HT1080 (cell line): ENCODE measurements at places on chromosomes 5 and 9. TPM values are rescaled to one million over a fixed set of nuclear protein-coding genes. Genes with fewer than 3 reads are reported as not detected.
A peak's percentile ranks its signal among the peaks of the same experiment; 100 is the strongest.

DNA sequence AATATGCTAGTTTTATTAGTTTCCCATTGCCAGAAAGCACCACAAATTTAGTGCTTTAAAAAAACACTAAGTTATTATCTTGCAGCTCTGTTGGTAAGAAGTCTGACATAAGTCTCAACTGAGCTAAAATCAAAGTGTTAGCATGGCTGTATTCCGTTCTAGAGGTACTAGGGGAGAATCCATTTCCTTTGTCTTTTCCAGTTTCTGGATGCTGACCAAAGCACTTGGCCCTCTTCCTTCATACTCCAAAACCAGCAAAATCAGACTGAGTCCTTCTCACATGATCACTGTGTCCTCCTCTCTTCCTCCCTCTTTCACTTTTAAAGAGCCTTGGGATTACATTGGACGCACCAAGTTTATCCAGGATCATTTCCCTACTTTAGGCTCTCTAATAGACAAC, 9.5 kb downstream of the CDH18 start:
- no peak for DNase-seq

DNA sequence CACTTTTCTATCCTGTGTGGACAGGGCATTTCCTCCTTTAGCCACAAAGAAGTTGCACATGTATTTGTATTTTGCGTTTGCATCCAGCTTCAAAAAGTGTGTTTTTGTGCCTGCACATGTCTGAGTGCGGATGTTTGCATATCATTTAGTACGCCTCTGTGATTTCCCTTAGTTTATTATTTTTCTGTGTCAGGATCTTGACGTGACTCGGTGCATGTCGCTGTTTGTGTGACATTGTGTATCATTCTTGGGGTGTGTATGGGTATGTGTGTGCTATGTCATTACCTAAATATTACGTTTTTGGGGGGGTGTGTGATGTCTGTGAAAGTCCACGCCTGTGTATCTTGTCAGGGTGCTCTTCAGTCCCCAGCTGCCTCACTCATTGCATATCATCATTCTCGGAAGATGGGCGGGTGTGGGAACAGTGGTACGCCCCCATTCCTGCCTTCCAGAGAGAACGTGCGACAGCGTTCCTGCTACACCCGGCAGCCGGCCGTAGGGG, 416 bp upstream of the PAIP2 start:
- no peak for DNase-seq

LHX6 gene
- total RNA-seq = 0.77 and 1.4 TPM in 2 replicates

DNA sequence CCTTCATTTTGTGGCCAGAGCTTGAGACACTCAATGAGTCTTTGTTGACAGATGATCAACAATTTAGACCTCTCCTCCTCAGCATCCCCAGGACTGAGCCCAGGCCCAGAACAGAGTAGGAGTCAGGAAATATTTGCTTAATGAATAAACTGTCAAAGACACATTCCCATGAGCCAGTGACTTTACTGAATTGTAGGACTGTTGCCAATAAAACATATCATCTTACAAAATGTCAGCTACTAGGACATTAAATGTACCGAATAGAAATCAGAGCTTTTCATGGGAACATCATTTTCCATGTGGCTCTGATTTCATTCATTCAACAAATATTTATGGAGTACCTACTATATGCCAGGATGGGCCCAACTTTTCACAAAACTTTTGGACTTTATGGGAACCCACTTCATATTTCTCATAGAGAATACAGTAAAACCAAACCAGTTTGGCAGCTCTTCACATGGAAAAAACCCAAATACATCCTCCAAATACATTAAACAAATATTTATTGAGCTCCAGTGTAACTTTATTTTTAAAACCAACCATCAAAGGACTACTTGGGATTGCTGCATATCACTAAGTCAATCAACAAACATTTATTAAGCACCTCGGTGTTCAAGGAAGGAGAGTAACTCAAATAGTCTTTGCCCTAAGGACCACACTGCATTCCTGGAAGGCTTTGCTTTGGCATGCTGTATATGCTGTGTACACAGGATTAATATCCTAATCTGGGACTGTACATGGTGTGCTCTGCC, 11.4 kb downstream of the VDAC1 start:
- peak; percentile 63 for DNase-seq

GRCh38 chr5:40307920-40308319, 371.8 kb upstream of the PTGER4 start:
- DNase-seq = no peak

ARL10 gene
- total RNA-seq = 0.79 and 2.2 TPM in 2 replicates

GRCh38 chr5:80491296-80491695, 3.4 kb downstream of the FAM151B start:
- no peak for DNase-seq

EQTN gene
- total RNA-seq = not detected in 2 replicates

LHX3 gene
- not detected in 2 replicates for total RNA-seq

ADAMTS2 gene
- 0.43 and 0.69 TPM in 2 replicates for total RNA-seq

CAMK4 gene
- total RNA-seq = 28.0 and 35.4 TPM in 2 replicates

GRCh38 chr5:179793468-179794139, at the start of gene LTC4S:
Gene LTC4S (plus strand): TSS chr5:179793986. CDS start chr5:179794081, 95 bp downstream.
- peak; percentile 42 for DNase-seq
